Foreskin fibroblast (primary cell): ENCODE measurements at places on chromosomes 4 and X.

- DNase-seq: peak; percentile 68
Measured at GRCh38 chrX:13489454-13489853, 79.9 kb upstream of the EGFL6 start.

GRCh38 chrX:140505421-140506337 lies 810 bp upstream of the SOX3 start:
- DNase-seq: no peak

DNA sequence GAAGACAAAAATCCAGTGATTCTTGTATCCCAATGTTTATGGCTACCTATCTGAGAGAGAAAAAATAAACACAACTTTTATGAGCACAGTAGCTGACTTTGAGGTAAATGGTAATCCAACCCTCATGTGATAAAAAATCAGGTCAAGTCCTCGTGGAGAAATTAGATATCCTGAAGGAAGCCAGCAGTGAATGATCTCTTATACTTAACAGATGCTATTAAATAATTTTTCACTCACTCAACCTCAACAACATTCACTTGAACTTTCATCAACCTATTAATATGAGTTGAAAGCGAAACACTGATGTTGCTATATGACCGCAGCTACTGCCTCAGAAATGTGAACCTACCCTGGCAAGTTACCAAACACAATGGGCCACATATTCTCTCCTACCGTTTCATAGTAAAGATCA lies 105.4 kb downstream of the GPC3 start:
- DNase-seq: no peak

GRCh38 chrX:47664737-47665136 lies 5.8 kb upstream of the UXT start:
- peak; percentile 4 for DNase-seq

DNA sequence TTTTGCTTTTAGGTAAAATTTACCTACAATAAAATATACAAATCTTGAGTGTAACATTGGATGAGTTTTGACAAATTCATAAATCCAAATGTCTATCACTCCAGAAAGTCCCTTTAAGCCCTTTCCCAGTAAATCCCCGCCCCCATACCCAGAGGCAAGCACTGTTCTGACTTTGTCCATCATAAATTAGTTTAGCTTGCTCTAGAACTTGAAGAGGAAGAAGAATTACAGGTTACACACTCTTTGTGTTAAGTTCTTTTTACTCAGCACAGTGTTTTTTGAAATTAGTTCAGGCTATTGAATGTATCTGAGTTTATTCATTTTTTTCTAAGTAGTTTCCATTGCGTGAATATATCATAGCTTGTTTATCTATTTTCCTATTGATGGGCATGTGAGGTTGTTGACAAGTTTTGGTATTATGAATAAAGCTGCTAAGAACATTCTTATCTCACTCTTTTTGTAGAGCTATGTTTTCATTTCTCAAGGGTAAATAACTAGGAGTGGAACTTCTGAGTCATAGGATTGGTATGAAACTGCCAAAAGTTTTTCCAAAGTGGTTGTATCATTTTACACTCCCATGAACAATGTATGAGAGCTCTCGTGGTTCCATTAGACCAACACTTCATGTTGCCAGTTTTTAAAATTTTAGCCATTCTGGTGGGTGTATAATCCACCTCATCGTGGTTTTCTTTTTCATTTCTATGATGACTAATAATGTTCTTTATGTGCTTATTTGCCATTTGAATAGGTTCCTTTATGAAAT lies 22.4 kb upstream of the HPSE start:
- DNase-seq: peak; percentile 80

GRCh38 chr4:77074381-77074831 lies 1.4 kb downstream of the CCNI start:
- no peak for DNase-seq

GRCh38 chrX:22952010-22952409 lies 47.8 kb upstream of the DDX53 start:
- peak; percentile 54 for DNase-seq

- peak; percentile 8 for DNase-seq
Measured at GRCh38 chrX:3550160-3550751, 163.2 kb downstream of the PRKX start.

- no peak for DNase-seq
Measured at GRCh38 chr4:62970846-62971245, 1438.4 kb downstream of the TECRL start.

DNA sequence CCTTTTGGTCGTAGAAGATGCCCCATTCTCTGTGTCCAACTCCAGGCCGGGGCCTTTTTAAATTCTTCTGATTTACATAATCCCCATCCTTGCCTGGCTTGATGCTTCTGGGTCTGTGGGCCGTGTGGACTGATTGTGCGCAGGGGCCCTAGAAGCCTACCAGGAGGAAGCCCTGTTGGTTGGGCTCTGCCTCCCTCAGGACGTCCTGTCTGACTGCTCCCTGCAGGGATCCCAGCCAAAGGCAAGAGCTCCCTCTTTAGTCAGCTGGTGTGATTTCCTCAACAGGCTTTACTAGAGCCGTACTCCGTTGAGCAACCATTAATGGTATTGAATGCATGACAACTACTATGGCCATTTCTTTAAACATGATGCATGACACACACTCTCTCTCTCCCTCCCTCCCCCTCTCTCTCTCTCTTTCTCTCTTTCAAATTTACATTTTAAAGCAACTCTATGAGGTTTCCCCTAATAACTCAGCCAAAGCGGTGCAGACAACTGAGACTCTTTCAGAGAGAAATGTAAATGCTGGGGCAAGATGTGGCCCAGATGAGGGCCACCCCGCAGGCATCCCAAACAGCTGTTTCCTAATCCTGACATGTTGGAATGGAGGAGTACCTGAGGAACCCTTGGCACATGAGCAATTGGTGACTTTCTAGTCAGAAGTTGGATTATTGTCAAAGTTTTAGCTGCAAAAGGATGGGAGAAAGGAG lies 117.3 kb downstream of the DRD5 start:
- peak; percentile 13 for DNase-seq

GRCh38 chr4:86543560-86544309 lies 50.4 kb upstream of the PTPN13 start:
- peak; percentile 11 for DNase-seq
